Gastrocnemius medialis (tissue), 4 donors: ENCODE measurements at places on chromosomes 3 and 15. TPM values are rescaled to one million over a fixed set of nuclear protein-coding genes. Genes with fewer than 3 reads are reported as not detected.

Gene TMC3
- not detected for total RNA-seq

- DNase-seq: no peak
- no peaks in the 10 kb centered on the region for H3K4me1 ChIP-seq
- no peak overlapping the region for H3K4me3 ChIP-seq
Measured at GRCh38 chr3:38108649-38109579, 28.0 kb downstream of the ACAA1 start.

DNA sequence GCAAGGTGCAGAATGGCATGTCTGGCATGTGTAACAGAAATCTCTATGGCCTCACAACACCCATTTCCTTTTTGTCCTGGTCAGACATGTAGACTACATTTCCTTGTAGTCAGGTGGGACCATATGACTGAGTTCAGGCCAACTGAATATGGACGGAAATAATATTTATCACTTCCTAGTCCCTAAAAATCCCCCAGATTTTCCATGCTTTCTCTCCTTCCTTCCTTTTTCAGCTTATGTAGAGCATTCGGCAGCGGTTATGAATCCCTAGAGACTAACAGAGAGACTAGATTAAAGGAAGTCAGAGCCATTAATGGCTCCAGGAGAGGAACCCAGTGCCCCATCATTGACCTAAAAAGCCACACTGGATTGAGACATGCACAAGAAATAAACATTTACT lies 35.8 kb downstream of the SLC9A9 start:
- H3K27me3 ChIP-seq: no peaks in the 10 kb centered on the region
- no peaks in the 10 kb centered on the region for H3K36me3 ChIP-seq
- no peak for DNase-seq
- peaks cover 8% of the 10 kb centered on the region for H3K4me1 ChIP-seq
- no peak overlapping the region for H3K4me3 ChIP-seq

Gene PIERCE2
- 5.1 TPM for total RNA-seq

GRCh38 chr3:152328841-152329240 lies 60.1 kb downstream of the MBNL1 start:
- H3K4me3 ChIP-seq: no peak overlapping the region
- H3K27me3 ChIP-seq: no peaks in the 10 kb centered on the region
- H3K36me3 ChIP-seq: no peaks in the 10 kb centered on the region
- no peak for DNase-seq
- H3K27ac ChIP-seq: peak overlapping the region; percentile 80
- peaks cover 81% of the 10 kb centered on the region for H3K4me1 ChIP-seq

- no peaks in the 10 kb centered on the region for H3K4me1 ChIP-seq
- H3K36me3 ChIP-seq: no peaks in the 10 kb centered on the region
- H3K27ac ChIP-seq: no peak overlapping the region
- H3K4me3 ChIP-seq: no peak overlapping the region
Measured at GRCh38 chr3:108415661-108416060, 94.7 kb downstream of the MYH15 start.

GRCh38 chr3:139476348-139476747 lies at the start of gene RBP2:
Gene RBP2, minus strand, starts transcription at chr3:139476516. Its CDS starts 57 bp downstream, at chr3:139476459.
- DNase-seq: no peak
- no peaks in the 10 kb centered on the region for H3K36me3 ChIP-seq

Gene AP3B2
- 0.32 TPM for total RNA-seq

GRCh38 chr3:57145852-57146251 lies 19.3 kb downstream of the IL17RD start:
- no peaks in the 10 kb centered on the region for H3K36me3 ChIP-seq
- DNase-seq: no peak
- H3K4me1 ChIP-seq: no peaks in the 10 kb centered on the region

DNA sequence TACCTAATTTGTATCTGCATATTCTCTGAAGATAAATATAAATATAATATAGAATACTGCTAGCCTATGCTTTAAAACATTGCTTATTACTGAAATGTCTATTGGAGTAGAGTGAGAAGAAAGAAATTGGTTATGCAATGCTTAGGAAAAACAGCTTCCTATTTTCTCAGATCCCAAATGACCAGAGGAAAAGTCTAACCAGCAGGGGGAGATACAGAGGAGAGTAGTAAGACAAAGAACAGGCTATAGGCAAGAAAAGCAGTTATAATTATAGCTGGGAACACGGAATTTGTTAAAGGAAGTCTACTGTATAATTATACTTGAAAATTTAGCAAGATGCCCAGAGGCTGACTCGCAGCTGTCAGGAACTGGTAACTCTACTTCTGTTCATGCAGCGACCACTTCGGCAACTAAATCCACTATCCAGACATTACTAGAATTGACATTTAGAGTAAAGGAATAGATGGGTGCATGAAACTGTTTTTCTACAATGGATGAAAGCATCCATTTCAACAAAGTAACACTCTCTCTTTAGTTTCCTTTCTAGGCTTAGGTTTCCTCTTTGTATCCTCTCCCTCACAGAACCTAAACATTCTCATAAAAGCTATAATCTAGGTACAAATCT lies 97.2 kb downstream of the TBC1D5 start:
- DNase-seq: no peak
- peaks cover 5% of the 10 kb centered on the region for H3K4me1 ChIP-seq
- H3K4me3 ChIP-seq: no peak overlapping the region

GRCh38 chr15:41510728-41511127 lies 2.9 kb downstream of the LTK start:
- H3K4me1 ChIP-seq: peaks cover 27% of the 10 kb centered on the region
- peaks cover 34% of the 10 kb centered on the region for H3K27me3 ChIP-seq
- H3K4me3 ChIP-seq: no peak overlapping the region
- no peaks in the 10 kb centered on the region for H3K36me3 ChIP-seq
- H3K27ac ChIP-seq: no peak overlapping the region
